ENCODE measurements at places on chromosomes 1 and 21. TPM values are rescaled to one million over a fixed set of nuclear protein-coding genes. Genes with fewer than 3 reads are reported as not detected.

TMEM200B gene
- total RNA-seq = 14.2 TPM

CD55 gene
- total RNA-seq = 23.0 TPM

SAMD13 gene
- total RNA-seq = 0.27 TPM

SUMO3 gene
- total RNA-seq = 149 TPM

DNA sequence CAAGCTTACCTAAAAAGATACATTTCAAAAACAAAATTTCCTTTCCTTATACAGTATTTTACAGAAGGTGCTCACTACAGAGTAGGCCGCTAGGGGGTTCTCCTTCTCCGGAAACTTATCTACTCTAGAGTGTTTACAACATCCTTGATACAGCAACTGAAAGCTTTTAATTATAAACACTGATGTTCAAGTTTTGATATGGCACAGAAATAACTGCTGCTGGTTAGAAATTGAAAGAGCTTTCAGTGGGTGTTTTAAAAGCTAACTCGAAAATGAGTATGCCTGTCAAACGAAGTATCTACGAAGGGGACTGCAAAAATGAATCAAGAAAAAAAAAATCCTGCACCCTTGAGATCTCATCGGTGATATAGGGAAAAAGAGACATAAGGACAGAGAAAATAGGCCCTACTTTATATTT is 1.0 kb downstream of the YOD1 start:
- H3K27ac ChIP-seq = peak overlapping the region; percentile 96
- H3K4me3 ChIP-seq = peak overlapping the region; percentile 97
- H3K36me3 ChIP-seq = peaks cover 39% of the 10 kb centered on the region
- peak; percentile 46 for DNase-seq
- H3K4me1 ChIP-seq = peaks cover 73% of the 10 kb centered on the region

- 0 out of 2 replicates have a peak, but pooled peaks cover 2% of the 10 kb centered on the region for H3K27me3 ChIP-seq
- H3K36me3 ChIP-seq = peaks cover 4% of the 10 kb centered on the region
- no peak overlapping the region for H3K4me3 ChIP-seq
- H3K4me1 ChIP-seq = no peaks in the 10 kb centered on the region
Observed at GRCh38 chr1:242402956-242403355, 121.5 kb downstream of the PLD5 start.

DNA sequence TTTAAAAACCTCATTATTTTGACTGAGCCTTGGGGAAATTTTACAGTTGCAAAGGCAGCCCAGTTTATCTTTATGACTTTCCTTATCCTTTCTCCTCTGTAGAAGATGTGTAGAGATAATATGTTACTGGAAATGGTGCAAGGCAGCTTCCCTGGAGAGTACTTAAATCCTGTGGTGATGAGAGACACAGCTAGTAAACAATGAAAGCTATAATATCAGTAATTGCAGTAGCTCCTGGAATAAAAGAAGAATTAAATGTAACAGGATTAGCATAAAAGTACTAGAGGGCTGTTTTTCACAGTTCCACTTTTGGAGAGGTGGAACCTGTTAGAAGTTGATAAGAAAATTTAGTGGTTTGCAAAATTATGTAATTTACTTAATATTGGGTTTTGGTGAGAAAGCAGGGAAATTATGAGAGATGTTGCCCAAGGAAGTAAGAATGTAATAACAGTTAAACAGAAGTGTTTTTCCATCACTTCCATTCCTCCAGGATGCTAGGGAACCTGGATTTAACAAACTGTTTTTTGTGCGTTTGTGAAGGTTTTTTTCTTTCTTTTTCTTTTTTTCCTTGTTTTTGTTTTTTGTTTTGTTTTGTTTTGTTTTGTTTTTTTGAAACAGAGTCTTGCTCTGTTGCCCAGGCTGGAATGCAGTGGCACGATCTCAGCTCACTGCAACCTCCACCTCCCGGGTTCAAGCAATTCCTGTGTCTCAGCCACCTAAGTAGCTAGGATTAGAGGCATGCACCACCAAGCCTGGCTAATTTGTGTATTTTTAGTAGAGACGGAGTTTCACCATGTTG is 15.7 kb upstream of the EDEM3 start:
- H3K4me3 ChIP-seq = no peak overlapping the region
- H3K27ac ChIP-seq = no peak overlapping the region
- DNase-seq = no peak
- H3K27me3 ChIP-seq = peaks cover 11% of the 10 kb centered on the region
- no peaks in the 10 kb centered on the region for H3K4me1 ChIP-seq

DNA sequence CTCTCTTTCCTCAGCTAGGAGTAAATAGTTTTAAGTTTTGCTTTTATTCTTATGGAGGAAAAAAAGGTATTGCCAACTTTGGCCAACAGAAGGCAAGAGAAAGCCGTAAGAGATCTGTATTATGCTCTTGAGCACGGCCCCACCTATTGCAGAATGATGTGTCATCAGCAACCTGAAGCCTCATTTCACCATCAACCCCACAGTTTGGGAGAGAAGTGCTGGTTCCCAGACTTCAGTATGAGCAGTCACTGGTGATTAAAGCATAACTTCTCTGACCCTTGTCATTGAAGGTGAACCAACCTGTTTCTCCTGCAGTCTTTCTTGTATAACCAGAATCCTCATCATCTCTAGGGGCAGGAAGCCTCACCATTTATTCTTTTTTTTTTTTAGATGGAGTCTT is 100.2 kb downstream of the SIPA1L2 start:
- H3K27ac ChIP-seq = no peak overlapping the region
- no peak for DNase-seq
- H3K4me3 ChIP-seq = no peak overlapping the region
- no peaks in the 10 kb centered on the region for H3K4me1 ChIP-seq

GRCh38 chr1:230104395-230105244 is 37.6 kb downstream of the GALNT2 start:
- H3K27ac ChIP-seq = peak overlapping the region; percentile 95
- H3K4me1 ChIP-seq = peaks cover 79% of the 10 kb centered on the region
- H3K36me3 ChIP-seq = peaks cover 16% of the 10 kb centered on the region
- H3K4me3 ChIP-seq = peak overlapping the region; percentile 82
- H3K27me3 ChIP-seq = no peaks in the 10 kb centered on the region

- no peak for DNase-seq
- H3K27me3 ChIP-seq = peaks cover 2% of the 10 kb centered on the region
- H3K4me1 ChIP-seq = peaks cover 38% of the 10 kb centered on the region
- H3K27ac ChIP-seq = no peak overlapping the region
Observed at GRCh38 chr1:26102526-26102925, 9.1 kb upstream of the PDIK1L start.

DNA sequence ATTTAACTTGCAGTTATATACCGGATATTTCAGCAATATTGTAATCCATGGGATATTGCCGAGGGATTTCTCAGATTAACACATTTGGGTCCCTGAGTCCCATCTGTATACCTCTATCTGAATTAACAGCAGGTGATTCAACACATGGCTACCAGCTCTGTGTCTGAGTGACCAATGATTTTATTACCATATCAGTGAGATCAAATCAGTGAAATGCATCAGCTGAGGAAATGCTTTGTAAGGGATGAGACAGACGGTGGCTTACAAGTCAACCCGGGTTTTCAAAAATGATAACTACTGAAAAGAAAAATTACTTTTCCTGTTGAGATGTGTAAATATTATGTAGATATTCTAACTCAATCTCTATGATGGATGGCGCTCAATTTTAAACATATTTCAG is 504.1 kb upstream of the PKN2 start:
- no peaks in the 10 kb centered on the region for H3K36me3 ChIP-seq
- H3K4me1 ChIP-seq = no peaks in the 10 kb centered on the region
- no peak overlapping the region for H3K4me3 ChIP-seq
- peaks cover 2% of the 10 kb centered on the region for H3K27me3 ChIP-seq
- no peak for DNase-seq

GRCh38 chr1:193581341-193581740 is 394.9 kb upstream of the B3GALT2 start:
- peaks cover 4% of the 10 kb centered on the region for H3K36me3 ChIP-seq
- no peaks in the 10 kb centered on the region for H3K4me1 ChIP-seq
- no peak overlapping the region for H3K27ac ChIP-seq
- DNase-seq = no peak
- H3K4me3 ChIP-seq = no peak overlapping the region

DNA sequence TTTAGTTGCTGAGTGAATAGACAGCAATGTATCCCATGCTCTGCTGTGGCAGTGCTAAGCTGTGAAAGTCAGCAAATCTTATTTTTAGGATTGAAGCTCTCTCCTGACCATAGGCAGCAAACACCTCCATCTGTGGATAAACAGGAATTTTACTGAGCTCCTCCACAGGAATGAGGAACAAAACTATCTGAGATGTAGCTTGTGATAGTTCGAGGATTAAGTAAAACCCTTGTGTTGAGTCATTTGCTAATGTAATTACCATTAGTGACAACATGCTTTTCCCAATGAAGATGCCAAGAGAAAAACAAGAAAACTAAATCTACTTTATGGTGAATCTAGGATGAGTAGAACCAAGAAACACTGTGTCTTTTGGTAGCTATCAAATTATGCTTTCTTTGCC is 122.7 kb downstream of the CLEC20A start:
- H3K4me1 ChIP-seq = peaks cover 5% of the 10 kb centered on the region
- no peaks in the 10 kb centered on the region for H3K27me3 ChIP-seq
- no peaks in the 10 kb centered on the region for H3K36me3 ChIP-seq
- peak; percentile 38 for DNase-seq

All from HFFc6 (cell line).